ENCODE measurements at places on chromosomes 7 and 10.
A peak's percentile ranks its signal among the peaks of the same experiment; 100 is the strongest.

DNA sequence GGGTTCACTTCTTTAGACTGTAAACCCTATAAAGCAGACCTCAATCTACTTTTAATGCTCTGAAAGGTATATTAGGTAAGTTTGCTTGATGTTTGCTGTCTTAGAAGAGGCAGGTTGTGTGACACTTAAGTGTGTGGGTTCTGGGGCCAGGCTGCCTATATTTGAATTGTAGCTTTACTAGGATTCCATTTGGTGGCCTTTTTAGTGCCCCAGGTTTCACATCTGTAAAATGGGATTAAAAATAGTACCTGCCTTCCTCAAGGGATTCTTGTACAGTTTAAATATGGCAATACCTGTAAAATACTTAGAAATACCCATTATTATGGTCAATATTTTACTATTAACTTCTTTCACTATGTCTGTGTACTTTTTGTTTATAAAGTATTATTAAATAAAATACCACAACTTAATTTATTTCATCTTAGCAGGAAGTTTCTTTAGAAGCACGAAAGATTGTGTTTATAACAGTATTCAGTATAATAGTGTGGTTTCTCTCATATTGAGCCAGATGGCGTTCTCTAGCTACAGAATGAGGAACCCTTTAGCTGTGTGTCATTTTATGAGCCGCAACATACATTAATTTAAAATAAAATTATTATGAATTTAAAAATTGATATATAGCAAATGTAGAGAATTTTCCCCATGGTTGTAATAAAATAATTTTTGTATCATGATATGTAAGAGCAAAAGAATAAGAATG lies 94.2 kb downstream of the CDK14 start:
- no peak for DNase-seq

GRCh38 chr7:29953726-29954347 lies 35.8 kb downstream of the SCRN1 start:
- DNase-seq = no peak

GRCh38 chr7:7519056-7519455 lies 16.6 kb downstream of the COL28A1 start:
- no peak for DNase-seq

- DNase-seq = no peak
These were observed 59.4 kb downstream of the GCC1 start for GRCh38 chr7:127525866-127526480.

DNA sequence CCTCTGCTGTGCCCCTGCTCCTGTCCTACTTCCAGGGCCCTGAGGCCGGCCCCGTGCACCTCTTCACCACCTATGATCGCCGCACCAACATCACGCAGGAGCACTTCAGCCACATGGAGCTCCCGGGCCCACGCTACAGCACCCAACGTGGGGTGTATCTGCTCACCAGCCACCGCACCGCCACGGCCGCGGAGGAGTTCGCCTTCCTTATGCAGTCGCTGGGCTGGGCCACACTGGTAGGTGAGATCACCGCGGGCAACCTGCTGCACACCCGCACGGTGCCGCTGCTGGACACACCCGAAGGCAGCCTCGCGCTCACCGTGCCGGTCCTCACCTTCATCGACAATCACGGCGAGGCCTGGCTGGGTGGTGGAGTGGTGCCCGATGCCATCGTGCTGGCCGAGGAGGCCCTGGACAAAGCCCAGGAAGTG lies 1.8 kb downstream of the RBP3 start:
- DNase-seq = no peak

DNA sequence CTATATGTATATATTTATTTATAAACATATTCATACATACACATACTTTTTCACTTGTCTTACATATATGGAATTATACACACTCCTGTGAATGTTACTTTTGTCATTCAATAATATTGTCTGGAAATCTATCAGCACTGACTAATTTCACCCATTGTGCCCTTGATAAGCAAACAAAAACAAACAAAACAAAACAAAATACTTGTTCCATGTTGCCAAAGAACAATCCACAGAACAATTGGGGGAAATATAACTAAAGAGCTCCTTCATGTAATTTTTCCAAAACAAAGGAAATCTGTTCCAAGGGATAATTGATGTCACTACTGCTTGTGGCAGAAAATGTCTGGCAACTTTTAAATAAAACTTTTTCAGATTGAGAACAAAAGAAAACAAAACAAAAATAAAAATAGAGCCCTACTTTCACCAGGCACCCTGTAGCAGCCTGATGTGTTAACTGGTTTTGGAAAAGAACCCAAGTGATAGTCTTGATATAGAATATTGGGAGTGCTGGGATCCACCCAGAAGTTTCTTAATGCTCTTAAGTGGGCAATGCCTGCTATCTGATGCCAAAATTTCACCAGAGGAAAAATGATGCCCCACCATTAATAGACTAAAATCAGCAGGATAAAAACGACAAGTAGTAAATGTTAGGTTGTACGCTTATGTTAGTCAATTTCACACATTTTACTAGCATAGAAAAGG lies 34.0 kb upstream of the CCDC7 start:
- no peak for DNase-seq

- peak; percentile 10 for DNase-seq
These were observed 16.6 kb downstream of the ACBD5 start for GRCh38 chr10:27223964-27224363.

GRCh38 chr7:136976504-136977251 lies 108.2 kb downstream of the CHRM2 start:
- DNase-seq = no peak

DNA sequence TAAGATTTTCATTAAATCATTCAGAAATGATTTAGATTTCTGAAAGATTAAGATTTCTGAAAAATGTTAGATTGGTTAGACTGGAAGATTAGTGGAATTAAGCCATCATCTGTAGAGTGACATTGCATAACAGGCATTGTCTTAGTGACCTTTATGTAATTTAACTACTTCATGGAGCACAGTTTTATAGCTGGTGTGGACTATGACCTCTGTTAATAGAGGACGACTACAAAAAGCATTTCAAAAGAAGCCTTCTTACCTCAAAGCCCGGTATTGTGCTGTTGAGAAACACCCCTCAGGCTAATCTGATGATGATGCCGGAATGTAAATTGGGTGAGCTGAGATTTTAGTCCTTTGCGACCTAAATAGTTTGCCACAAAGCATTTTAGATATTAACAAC lies 55.6 kb downstream of the GALNT11 start:
- no peak for DNase-seq

DNA sequence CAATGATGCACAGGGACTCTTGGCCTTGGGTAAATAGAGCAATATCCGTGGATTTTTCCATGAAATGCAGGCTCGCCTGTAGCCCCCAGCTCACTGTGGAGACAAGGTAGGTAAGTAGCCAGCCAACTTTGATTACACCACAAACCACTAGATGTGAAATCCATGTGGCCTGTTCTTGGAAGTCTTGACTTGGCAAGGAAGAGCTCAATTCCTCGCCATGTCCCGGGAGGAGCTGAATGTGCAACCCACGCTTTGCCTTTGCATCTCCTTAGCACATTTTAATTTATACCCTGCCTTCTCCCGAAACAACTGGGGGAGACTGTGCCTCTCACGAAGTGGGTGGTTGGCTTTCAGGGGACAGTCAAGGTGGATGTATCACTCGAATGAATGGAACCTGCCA lies 347.7 kb upstream of the MKI67 start:
- no peak for DNase-seq

DNA sequence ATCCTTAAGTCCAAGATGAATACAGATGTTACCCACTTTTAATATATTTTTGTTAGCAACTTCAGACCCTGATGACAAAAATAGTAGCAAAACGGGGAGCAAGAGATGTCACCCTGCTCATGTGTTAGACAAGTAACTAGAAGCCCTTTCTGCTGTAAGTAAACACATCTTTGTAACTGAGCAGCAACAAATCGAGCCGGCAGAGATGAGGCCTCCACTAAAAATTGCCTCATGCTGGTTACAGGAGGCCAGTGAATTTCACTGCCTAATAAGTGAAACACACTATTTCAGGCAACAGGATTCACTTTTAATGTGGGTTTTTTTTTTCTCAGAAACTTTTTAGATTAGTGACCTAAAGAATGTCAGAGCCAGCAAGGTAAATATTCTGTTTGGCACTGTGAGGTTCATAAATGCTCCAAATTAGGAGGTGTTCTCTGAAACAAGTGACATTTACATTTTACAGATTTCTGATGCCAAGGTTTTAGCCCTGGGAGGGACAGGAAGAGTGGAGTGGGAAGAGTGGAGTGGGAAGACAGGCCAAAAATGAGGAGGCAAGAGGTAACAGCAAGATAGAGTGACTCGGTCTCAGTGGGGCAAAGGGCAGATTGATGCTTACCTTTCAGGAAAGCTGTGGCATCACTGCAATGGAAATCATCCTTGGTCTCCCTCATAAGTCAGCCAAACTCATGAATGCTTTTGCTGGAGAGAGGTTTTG lies 53.6 kb upstream of the LRRC17 start:
- no peak for DNase-seq

- DNase-seq = no peak
These were observed 86.3 kb downstream of the PALS2 start for GRCh38 chr7:24659505-24659904.

GRCh38 chr10:115882021-115882420 lies 391.0 kb downstream of the GFRA1 start:
- DNase-seq = no peak

- DNase-seq = no peak
These were observed 985.9 kb upstream of the ZNF722 start for GRCh38 chr7:63012633-63013183.

DNA sequence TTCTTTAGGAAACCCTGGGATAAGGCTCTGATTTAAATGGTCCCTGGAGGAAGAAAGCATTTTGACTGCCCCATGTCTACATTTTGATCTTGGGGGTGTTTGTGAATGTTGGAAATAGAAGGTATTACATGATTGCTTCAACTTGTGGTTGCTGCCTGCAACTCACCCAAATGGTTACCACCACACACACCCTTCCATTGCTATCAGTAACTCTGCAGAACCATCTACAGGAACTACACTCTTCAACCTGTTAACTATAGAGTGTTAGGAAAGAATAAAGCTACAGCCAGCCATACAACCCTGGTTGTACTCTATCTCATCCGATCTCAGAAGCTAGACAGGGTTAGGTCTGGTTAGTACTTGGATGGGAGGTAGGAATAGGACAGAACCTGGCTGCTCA lies 71.2 kb downstream of the APBB1IP start:
- no peak for DNase-seq

- no peak for DNase-seq
These were observed 22.1 kb downstream of the ATP6V1F start for GRCh38 chr7:128884561-128885369.

GRCh38 chr7:99190359-99191009 lies 17.4 kb downstream of the KPNA7 start:
- DNase-seq = no peak

DNA sequence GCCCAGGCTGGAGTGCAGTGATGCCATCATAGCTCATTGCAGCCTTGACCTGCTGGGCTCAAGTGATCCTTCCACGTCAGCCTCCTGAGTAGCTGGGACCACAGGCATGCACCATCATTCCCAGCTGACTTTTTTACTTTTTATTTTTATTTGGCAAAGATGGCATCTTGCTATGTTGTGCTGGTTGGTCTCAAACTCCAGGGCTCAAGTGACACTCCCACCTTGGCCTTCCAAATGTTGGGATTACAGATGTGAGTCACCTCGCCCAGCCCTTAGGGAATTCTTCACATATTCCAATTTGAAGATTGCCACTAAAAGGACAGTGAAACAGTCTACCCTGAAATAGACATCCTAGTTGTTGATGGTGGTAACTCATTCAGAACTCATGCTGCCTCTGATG lies 27.7 kb downstream of the SUGCT start:
- DNase-seq = no peak

- DNase-seq = no peak
These were observed 287.7 kb downstream of the IPMK start for GRCh38 chr10:57979956-57980355.

- no peak for DNase-seq
These were observed 3.7 kb downstream of the METTL27 start for GRCh38 chr7:73838642-73839041.

DNA sequence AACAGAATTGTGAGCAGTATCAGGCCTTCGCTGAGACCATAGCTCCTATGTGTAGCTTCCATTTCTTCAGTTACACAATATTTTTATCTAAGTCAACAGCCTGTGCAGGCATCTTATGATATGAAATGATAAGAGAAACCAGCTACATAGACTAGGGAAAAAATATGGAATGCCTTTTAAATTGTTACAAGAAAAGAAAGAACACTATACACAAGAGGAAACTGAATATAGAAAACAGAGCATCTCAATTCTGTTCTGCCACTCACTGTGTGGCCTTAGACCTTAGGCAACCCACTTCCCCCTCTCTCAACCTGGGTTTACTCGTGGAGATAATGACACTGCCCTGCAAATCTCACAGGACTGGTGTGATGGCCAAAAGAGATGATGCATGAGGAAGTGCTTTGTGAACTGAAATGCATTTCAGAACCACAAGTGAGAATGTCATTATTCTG lies 132.9 kb downstream of the LRRN3 start:
- DNase-seq = no peak

GRCh38 chr10:131882590-131883451 lies 18.0 kb upstream of the PPP2R2D start:
- DNase-seq = no peak

DNA sequence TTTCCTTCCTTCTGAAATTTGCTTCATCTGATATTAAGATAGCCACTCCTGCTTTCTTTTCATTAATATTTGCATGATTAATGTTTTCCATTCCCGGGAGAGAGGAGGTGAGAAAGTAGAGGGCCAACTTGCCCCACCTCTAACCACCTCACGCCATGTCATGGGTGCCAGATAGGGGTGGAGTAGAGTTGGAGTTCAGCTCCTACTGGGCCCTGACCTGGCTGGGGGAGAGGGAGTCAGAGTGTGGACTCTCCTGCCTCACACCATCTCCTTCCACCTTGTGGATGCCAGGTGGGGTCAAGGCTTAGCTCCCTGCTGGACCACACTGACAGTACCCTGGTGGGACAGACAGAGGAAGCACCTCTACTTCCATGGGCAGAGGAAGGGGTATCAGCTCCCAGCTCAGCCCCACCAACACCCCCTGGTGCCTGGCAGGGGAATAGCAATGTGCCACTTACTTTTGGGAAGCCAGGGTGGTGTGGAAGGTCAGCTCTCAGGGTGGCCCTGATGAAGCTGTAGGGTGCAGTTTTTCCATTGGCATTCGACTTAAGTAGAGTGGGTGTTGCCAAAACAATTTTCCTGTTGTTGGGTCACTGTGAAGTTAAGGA lies 28.0 kb downstream of the CHST12 start:
- DNase-seq = no peak

- no peak for DNase-seq
These were observed 63.1 kb downstream of the IKZF1 start for GRCh38 chr7:50367570-50367969.

- no peak for DNase-seq
These were observed 33.7 kb downstream of the AGK start for GRCh38 chr7:141584935-141585334.

- peak; percentile 68 for DNase-seq
These were observed 281.3 kb downstream of the TNS3 start for GRCh38 chr7:47300472-47301104.

DNA sequence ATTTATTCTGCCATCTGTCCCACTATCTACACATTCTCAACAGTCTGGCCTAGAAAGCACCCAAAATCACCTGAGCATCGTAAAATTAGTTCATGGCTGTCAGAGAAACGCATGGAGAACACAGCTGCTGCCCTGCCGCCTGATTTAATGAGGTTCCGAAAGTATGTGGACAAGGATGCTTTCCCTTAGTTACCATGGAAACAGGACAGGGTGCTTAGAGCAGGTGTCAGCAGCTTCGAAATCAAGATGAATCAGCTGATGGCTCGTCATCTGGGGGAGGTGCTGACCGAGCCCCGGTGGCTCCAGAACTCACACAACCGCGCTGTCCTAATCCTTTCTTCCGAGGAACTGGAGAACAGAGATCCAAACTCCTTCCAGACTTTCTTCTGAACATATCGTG lies 151.5 kb downstream of the TEX36 start:
- peak; percentile 43 for DNase-seq

Measured in Ammon's horn (tissue), 1 donor.